ENCODE measurements at places on chromosomes 3 and 15.

- H3K27me3 ChIP-seq = no peaks in the 10 kb centered on the region
- H3K27ac ChIP-seq = no peak overlapping the region
- DNase-seq = no peak
These were observed 58.4 kb downstream of the NME9 start for GRCh38 chr3:138271189-138271794.

DNA sequence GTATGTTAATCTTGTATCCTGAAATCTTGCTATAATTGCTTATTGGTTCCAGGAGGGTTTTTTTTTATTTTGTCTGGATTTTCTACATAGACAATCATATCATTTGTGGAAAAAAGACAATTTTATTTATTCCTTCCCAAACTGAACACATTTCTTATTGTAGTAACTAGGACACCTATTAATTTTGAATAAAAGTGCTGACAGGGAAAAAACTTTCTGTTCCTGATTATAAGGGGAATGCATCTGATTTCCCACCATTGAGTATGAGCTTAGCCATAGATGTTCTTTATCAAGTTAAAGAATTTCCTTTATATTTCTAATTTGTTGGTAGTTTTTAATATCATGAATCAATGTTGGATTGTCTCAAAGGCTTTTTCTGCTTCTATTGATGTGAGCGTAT is 460.7 kb upstream of the CNTN3 start:
- H3K36me3 ChIP-seq = no peaks in the 10 kb centered on the region
- DNase-seq = no peak
- no peaks in the 10 kb centered on the region for H3K27me3 ChIP-seq
- H3K4me1 ChIP-seq = no peaks in the 10 kb centered on the region
- H3K27ac ChIP-seq = no peak overlapping the region

DNA sequence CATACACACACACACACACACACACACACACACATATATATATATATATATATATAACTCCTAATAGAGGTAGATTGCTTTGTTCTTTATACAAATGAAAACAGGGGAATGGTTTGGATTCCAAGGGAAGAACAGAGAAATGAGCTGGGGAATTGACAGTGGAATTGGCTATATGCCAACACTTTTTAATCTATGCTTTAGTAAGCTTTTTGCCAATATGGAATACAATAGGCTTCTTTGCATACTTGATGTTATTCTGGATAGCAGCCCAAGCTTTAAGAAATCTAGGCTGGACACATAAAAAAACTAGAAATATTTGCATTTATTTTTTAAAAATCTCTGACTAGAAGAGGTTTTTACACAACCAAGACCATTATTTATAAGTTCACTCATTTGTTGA is 334.2 kb upstream of the MDFIC2 start:
- no peak overlapping the region for H3K4me3 ChIP-seq
- H3K4me1 ChIP-seq = no peaks in the 10 kb centered on the region
- no peaks in the 10 kb centered on the region for H3K27me3 ChIP-seq

DNA sequence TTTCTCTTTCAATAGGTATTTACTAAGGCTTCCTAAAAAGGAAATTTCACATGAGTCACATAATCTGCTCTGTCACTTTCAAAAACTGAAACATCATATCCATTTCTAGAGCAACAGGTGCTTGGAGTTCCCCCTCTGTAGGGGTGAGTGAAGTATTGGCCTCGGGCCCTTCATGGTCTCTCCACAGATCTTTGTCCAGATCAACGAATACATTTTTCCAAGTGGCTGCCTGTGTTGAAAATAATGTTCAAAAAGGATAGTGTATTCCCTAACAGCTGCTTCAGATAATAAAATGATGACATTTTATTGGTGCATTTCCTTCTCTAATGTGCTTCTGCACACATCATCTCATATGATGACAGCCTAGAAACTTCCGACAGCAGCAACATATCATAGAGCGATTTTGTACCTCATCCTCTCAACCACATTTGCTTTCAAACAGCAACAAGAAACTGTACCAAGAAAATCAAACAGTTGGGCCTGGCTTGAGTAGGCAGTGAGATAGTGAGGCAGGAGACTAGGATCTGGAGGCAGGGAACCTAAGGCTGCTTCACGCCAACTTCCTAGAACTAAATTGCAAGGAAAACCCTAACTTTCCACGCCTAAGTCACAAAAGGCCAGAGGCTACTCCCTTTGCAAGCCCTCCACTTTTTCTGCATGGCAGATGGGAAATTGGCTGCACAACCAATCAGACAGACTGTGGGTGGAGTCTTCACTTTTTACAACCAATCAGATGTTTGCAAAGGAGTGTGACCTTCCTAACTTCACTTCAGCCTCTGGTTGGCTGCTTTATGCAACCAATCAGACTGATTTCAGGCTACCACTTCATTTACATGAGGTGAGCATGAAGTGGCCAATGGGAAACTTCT is 340.2 kb downstream of the LRRC3B start:
- DNase-seq = no peak
- no peaks in the 10 kb centered on the region for H3K36me3 ChIP-seq
- no peak overlapping the region for H3K27ac ChIP-seq
- no peaks in the 10 kb centered on the region for H3K27me3 ChIP-seq

DNA sequence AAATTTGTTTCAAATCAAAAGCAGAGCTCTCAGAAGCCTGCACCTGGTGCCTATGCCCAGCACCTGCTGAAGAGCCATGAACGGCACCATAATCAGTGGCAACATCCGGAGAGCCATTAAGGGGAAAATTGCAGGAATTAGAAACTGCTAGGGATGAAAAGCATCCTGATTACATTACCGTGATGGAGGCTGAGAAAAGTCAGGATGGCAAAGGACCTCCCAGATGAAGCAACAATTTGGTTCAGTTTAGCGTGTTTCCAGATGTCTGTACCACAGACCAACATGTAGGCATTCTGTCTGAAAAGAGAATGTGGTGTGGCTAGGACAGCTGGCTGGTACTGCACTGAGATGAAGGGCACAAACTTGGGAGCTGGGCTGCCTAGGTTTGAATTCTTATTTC is 106.1 kb downstream of the EOMES start:
- H3K27me3 ChIP-seq = no peaks in the 10 kb centered on the region
- DNase-seq = no peak
- no peak overlapping the region for H3K4me3 ChIP-seq
- H3K27ac ChIP-seq = no peak overlapping the region

DNA sequence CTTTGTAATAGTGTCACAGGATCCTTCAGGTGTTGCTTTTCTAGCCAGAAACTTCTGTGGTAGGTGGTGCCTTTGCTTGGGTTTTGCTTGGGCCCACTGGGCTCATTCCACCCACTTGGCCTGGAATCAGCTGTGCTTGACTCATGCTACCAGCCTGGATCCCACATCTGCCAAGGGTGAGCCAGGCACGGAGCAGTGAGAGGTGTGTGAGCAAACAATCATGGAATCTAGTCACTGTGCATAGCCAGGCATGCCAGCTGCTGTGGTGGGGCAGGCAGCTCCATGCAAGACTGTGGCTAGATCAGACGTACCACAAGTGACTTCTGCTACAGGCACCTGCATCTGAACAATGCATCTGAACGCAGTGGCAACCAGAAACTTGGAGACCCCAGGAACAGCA is 275.9 kb downstream of the UBE2E2 start:
- DNase-seq = no peak
- no peaks in the 10 kb centered on the region for H3K27me3 ChIP-seq
- no peaks in the 10 kb centered on the region for H3K36me3 ChIP-seq

DNA sequence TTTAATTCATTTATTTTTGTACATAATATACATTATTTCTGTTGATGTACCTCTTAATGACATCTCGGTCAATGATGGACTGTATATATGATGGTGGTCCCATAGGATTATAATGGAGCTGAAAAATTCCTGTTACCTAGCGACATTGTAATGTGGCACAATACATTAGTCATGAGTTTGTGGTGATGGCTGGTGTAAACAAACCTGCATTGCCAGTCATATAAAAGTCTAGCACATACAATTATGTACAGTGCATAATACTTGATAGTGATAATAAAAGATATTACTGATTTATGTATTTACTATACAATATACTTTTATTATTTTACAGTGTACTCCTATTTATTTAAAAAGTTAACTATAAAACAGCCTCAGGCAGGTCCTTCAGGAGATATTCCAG is 15.1 kb downstream of the TTC14 start:
- no peak for DNase-seq
- H3K4me1 ChIP-seq = no peaks in the 10 kb centered on the region
- no peak overlapping the region for H3K27ac ChIP-seq

DNA sequence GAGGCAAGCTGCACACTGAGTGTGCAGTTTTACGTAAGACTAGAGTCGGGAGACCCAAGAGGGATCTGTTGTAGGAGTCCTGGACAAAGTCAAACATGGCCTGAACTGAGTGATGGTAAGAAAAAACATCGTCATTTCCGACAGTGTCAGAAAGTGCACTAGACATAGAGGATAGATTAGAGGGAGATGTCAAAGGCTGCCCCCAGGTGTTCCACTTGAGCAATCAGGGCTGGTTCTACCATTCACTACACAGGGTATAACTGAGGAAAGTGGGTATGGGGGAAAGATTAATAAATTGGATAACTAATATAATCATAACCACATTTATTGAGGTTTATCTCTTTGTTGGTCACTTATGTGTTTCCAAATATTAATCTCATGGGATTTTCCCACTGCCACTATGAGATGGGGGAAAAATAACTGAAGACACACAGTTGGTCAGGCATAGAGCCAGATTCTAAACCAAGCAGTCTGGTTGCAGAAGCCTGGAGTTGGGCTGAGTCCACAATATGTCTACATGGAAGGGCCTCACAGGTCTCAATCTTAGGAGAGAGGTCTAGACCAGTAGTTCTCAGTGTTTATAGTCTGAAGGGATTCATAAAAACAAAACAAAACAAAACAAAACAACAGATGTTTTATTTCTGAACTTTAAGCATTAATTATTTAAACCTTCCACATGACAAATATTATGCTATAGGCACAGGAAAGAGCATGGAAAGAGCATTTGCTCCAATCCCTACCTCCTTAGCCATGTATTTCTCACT is 766.5 kb downstream of the NTRK3 start:
- DNase-seq = no peak
- H3K27ac ChIP-seq = no peak overlapping the region
- H3K36me3 ChIP-seq = no peaks in the 10 kb centered on the region
- no peak overlapping the region for H3K4me3 ChIP-seq
- no peaks in the 10 kb centered on the region for H3K27me3 ChIP-seq

GRCh38 chr3:50495609-50496423 is 7.6 kb downstream of the CACNA2D2 start:
- no peaks in the 10 kb centered on the region for H3K4me1 ChIP-seq
- H3K4me3 ChIP-seq = no peak overlapping the region
- no peak for DNase-seq

GRCh38 chr3:55664387-55664786 is 177.3 kb upstream of the WNT5A start:
- H3K36me3 ChIP-seq = no peaks in the 10 kb centered on the region
- no peaks in the 10 kb centered on the region for H3K27me3 ChIP-seq
- H3K27ac ChIP-seq = no peak overlapping the region
- no peak for DNase-seq

DNA sequence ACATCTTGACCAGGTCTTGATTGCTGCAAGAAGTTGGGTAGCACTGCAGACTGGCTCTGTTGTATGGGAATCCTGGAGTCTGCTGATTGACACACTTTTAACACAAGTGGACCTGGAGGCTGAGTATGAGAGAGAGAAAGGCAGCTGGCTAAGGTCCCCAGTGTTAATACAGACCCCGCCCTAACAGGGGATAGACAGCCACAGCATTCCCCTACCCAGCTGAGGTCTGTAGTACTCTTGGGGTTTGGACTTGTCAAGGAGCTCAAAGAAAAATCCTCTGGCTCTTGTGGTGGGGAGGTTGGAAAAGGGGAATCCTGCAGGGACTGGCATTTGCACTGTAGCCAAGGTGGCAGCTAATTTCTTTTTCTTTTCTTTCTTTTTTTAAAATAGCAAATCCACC is 192.7 kb downstream of the ZNF621 start:
- no peak overlapping the region for H3K4me3 ChIP-seq
- H3K27ac ChIP-seq = no peak overlapping the region
- DNase-seq = no peak
- no peaks in the 10 kb centered on the region for H3K36me3 ChIP-seq

DNA sequence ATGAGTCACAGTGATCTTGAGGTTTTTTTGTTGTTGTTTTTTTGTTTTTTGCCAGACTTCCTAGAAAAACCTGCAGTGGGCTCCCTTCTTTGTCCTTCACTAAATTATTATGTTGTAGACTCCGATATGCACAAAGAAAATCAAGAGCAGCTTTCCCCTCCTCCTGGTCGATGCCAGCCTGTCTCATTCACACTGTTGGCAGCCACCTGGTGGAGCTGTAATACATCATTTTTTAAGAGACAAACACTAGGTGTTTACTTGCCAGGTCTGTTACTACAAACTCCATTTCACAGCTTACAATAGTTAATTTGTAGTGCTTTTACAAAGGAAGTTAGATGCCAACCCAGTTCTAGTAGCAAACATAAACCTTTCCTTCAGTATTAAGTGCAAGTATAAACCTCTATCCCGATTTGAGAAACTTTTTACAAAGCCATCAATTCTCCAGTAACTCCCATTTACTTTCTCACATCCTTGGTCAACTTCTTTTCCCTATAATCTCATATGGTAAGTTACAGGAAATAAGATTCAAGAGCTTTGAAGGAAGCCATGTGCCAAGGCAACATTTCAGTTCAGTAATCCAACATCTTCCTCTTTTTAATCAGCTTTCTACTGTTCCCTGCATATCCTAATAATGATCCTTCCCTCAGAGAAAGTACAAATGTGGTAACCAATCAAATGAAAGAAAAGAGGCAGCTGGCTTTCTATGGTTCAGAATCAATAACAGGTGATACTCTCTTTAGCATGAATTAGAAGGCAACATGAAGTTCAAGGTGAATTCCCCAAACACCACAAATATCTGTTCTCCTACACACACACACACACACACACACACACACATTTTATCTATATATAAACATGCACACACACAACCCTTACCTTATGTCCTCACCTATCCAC is 14.0 kb downstream of the AAGAB start:
- H3K36me3 ChIP-seq = peaks cover 8% of the 10 kb centered on the region
- peak; percentile 60 for DNase-seq
- peaks cover 6% of the 10 kb centered on the region for H3K4me1 ChIP-seq
- H3K27ac ChIP-seq = no peak overlapping the region
- H3K27me3 ChIP-seq = no peaks in the 10 kb centered on the region

- H3K4me1 ChIP-seq = no peaks in the 10 kb centered on the region
- no peak for DNase-seq
- no peak overlapping the region for H3K4me3 ChIP-seq
- no peaks in the 10 kb centered on the region for H3K36me3 ChIP-seq
- no peak overlapping the region for H3K27ac ChIP-seq
- H3K27me3 ChIP-seq = no peaks in the 10 kb centered on the region
These were observed 103.4 kb downstream of the IL20RB start for GRCh38 chr3:137061186-137061585.

- no peak overlapping the region for H3K27ac ChIP-seq
- no peak for DNase-seq
- no peak overlapping the region for H3K4me3 ChIP-seq
These were observed 9.3 kb downstream of the VIPR1 start for GRCh38 chr3:42511736-42512135.

- H3K27ac ChIP-seq = no peak overlapping the region
- H3K36me3 ChIP-seq = no peaks in the 10 kb centered on the region
- no peak overlapping the region for H3K4me3 ChIP-seq
- DNase-seq = no peak
These were observed 23.4 kb downstream of the SPSB4 start for GRCh38 chr3:141074529-141074928.
